ENCODE measurements at places on chromosomes 1 and 21.

- no peak for DNase-seq
These were observed 64.5 kb upstream of the KCNK1 start for GRCh38 chr1:233549404-233549803.

- peak; percentile 71 for DNase-seq
These were observed 110.0 kb upstream of the SPAG17 start for GRCh38 chr1:118294875-118295642.

GRCh38 chr1:246280551-246280950 is 226.5 kb downstream of the SMYD3 start:
- no peak for DNase-seq

DNA sequence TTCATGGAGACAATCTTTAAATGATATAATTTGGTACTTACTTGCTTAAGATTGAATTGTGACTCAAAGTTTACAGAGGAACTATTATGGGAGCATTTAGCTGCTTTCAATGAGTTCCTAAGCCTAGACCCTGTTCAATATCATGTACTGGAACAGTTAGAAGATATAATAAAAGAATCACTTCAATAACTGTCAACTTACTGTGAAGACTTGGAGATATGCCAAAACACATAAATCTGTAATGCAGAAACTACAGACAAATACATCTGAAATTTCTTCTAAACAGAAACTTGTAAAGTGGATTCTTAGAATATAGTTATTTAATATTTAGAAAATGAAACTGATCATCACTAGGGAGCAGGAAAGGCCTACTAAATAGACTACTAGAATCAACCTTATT is 259.3 kb downstream of the HLX start:
- no peak for DNase-seq

DNA sequence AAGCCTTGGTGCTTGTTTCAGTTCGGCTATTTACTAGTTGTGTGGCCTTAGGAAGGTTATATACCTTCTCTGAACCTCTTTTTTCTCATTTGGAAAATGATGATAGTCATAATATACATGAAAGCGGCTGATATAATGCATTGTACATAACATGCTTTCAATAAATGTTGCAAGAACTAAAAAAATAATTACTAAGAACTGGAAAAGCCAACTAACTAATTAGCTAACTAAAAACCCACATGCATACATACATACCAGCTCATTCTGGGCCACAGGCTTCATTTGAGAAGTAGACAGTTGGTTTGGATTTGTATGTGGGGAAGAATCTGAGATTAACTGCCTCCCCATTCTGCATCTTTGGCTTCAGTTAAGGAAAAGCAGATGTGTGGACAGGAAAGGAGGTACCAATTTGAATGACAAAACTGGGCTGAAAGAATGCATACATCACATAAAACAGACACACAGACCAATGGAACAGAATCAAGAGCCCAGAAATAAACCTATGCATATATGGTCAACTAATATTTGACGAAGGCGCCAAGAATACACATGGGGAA is 217.9 kb downstream of the TM2D1 start:
- no peak for DNase-seq

GRCh38 chr1:52658795-52659194 is 25.8 kb downstream of the SHISAL2A start:
- DNase-seq = no peak

- no peak for DNase-seq
These were observed 285.0 kb downstream of the SIPA1L2 start for GRCh38 chr1:232344791-232345399.

DNA sequence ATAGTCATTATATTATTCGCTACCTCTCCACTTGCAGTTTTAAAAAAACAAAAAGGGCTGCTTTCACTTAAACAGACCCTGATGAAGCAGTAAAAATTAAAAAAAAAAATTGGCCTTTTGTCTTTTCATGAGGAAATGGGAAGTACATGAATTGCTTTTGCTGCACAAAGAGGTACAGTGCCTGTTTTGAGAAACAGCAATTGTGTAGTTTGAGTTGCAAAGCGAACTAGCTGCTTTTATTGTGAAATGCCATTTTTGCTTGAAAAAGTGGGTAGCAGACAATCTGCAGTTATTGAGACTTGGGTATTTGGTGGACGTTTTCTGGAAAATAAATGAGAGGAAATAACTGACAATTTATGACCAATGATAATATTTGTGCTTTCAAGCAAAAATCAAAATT is 7.0 kb downstream of the DIP2A start:
- no peak for DNase-seq

DNA sequence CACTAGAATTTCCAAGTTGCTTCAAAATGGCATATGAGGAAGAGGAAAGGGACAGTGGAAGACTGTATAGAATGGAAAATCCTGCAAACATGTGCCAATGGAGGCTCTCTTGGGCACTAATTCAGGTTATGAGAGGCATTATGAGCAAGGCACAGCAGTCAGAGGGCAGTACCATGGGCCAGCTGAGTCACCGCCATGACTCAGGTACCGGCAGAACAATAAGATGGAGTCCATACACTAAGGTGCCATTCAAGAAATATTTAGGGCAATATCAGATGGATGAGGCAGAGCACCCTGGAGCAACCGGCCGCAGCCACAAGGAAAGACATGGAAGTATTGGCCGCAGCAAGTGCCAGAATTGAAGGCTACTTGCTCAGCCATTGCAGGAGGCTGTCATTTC is 25.6 kb upstream of the VAV3 start:
- no peak for DNase-seq

DNA sequence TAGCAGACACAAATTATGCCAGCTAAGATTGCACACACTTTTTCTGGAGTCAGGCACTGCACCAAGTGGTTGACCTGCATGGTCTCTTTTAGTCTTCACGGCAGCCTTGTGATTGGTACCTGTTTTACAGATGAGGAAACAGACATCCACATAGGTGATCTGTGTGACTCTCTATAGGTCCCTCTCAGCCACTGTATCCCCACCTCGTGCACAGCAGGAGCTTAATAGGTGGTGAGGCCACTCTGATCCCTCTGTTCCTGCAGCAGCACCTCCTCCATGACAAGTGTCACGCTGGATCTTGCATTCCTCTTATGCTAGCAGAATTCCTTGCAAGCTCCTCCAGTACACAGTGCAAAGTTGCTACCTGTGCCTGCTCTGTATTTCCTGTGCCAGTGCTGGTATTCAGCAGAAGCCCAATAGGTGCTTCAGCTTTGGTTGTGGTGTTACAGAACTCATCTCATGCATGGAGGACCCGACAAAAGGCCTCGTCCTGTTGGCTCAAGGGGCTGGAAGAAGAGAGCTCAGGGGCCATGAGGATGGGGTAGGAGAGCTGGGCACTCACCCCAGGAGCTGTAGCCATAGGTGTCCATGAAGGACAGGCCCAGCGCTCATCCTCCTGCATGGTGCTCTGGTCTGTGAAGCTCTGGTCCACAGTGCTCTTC is 546.7 kb downstream of the PTPRU start:
- DNase-seq = no peak

DNA sequence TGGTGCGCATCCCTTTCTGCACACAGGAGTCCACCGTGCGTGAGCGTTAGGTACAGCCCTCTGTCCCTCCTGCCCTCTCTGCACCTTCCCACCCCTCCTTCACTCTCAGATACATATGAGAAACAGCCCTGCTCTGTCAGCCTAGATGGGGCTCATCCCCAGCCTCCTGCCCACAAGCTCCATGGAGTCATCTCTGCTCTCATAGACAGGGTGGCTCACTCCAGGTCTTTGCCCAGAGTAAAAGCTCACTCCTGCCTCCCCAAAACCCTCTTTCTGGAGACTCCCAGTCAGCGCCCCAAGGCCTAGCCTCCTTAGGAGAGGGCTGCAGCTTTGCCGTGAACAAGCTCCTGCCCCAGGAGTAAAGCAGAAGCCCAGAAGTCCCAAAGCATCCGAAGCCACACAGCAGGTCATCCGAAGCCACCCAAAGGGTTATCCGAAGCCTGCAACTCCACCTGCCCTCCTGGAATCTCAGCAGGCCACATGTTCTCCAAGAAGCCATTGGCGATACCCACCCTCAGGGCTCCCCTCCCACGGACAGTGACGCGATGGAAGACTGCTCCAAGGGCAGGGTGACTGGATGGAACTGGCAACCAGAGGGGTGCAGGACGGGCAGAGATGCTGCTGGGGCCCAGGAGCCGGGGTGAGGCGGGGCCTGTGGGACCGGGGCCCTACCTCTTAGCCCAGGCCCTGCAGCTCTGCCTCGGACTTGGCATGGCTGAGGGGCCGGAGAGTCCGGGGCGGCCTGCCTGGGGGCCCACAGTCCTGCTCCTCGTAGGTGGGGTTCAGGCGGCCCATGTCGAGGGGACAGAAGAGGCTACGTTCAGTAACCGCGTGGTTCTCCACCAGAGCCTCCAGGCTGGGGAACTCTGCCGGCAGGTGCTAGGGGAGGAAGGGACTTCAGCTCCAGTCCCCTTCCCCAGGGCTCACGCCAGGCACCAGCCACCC is 3.6 kb upstream of the KIF17 start:
- no peak for DNase-seq

DNA sequence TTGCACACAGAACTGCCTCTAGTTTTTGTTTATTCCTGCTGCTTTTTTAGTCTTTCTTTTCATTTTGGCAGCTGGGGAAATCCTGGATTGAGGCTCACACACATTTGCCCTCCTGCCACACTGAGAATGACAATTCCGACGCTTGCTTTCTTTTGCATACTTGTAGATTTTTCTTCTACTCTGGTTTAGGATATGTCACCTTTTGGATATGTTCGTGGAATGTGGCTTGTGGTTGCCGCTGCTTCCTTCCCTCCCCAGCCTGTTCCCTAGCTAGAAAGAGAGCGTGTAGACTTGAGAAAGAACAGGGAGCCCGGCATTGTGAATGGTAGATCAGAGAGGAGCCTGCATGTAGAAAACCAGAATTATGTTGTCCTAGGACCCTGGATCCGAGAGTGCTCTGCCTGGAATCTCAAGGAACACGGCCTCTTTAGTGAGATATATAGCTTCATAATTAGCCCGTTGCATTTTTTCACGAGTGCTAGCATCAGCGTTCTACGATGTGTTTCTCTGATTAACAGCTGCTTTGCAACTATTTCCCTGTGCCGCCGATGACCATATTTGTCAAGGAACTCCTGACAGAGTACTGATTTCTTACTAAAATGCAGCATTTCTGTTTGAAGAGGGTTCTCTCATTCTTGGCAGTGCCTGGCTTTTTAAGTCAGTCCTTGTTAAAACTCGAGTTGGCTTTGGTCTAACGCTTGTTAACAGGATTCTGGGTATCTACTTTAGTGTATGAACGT is 56.2 kb downstream of the PEX14 start:
- no peak for DNase-seq

- DNase-seq = no peak
These were observed 39.9 kb upstream of the AK4 start for GRCh38 chr1:65108025-65108642.

- no peak for DNase-seq
These were observed 3.4 kb downstream of the OPTC start for GRCh38 chr1:203497269-203497777.

- no peak for DNase-seq
These were observed 10.8 kb downstream of the ZBTB8OS start for GRCh38 chr1:32639489-32640075.

GRCh38 chr21:39125752-39126485 is 57.3 kb downstream of the PSMG1 start:
- DNase-seq = peak; percentile 71

- no peak for DNase-seq
These were observed 15.7 kb upstream of the WDTC1 start for GRCh38 chr1:27218736-27219135.

- no peak for DNase-seq
These were observed 3.4 kb downstream of the CLDN19 start for GRCh38 chr1:42736571-42737200.

- no peak for DNase-seq
These were observed 78.5 kb upstream of the DPYD start for GRCh38 chr1:97999320-97999719.

DNA sequence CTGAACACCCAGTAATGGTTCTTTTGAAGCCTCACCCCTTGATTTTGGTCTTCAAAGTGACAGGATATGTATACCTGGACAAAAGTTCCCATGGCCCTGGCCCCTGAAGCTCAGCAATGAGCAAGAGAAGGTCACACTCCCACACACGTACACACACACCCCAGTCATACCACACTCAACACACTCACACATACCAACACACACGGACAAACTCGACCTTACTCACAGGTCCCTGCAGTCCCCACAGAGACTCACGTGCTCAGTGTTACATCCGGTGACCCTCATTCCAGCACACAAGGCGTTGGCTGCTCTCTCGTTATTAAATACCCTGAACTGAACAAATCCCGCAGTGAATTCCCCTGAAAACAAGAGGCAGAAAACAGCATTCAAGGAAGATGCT is 5.9 kb downstream of the ITLN1 start:
- no peak for DNase-seq

- no peak for DNase-seq
These were observed 18.9 kb upstream of the HMGN1 start for GRCh38 chr21:39367783-39368182.

DNA sequence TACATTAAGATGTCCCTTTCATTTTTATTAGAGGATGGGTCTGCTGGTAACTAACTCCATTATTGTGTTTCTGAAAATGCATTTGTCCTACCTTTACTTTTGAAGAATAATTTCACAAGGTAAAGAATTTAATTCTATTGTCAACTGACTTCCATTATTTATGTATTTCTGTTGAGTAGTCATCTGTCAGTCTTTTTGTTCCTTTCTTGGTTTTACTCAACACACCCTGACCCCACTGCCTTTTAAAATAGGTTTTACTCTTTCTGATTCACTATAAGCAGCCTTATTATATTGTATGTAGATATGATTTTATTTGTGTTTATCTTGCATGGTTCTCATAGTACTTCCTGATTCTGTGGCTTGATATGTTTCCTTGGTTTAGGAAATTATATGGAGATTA is 237.5 kb downstream of the TGFB2 start:
- no peak for DNase-seq

DNA sequence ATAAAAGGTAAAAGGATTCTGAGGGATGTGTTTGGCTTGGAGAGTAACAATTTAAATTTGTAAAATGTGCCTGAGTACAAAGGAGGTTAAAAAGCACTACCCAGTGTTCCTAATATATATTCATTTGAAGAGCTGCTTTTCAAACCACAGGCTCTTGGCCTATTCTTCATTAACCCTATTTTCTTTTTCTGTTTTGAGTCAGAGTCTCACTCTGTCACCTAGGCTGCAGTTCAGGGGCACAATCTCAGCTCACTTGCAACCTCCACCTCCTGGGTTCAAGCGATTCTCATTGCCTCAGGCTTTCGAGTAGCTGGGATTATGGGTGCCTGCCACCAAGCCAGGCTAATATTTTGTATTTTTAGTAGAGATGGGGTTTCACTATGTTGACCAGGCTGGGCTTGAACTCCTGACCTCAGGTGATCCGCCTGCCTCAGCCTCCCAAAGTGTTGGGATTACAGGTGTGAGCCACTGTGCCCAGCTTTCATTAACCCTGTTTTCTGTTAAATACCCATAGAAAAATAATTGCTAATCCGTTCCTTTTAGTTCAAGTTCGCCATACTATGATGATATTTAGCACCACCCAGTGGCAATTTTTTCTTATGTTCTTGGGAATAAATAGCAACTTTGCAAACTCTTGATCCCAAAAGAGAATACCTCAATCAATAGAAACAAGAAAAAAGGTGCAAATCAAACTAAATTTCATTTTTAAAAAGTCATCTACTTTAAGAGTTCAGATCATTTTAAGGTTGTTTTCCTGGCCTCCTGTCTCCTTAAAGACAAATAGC is 30.5 kb downstream of the ZBTB8OS start:
- peak; percentile 8 for DNase-seq

Measured in muscle of arm (tissue), 14 donors.